ENCODE measurements at places on chromosomes 2 and 18.

- DNase-seq, result no peak
These were observed 179.2 kb downstream of the ACKR3 start for GRCh38 chr2:236748801-236749200.

DNA sequence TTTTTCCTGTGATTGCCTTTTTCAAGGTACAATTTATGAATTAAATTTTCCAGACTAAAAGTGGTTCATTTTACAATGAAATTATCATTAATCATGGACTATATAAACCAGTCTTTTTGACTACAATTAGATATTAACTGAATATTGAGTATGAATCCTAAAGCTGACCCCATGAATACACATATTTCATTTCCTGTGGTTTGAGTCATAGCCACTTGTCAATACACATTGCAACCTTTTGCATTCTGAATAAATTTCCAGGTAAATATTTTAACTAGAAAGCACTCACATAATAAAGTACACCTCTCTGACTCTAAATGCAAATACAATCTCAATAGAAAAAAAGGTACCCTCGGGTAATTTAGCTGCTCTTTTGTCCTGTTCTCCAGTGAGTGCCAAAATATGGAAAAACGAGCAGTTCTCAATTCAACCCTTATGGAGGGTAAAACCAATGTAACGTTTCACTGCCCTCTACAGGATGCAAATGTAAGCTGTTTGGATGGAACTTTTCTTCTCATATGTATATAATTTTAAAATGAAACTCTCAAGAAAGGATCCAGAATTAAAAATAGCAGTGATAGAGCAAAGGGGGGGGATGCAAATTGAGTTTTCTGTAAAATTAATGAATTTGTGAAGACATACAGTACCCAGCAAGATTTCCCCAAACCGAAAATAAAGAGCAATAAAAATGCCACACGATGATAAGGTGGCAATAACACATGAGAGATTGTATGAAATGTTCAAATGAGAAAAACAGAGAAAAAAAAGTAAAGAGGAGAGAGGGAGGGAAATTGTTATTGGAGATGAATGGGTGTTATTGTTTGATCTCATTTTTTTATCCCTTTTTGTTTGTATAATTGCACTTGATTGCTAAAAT lies 1795.7 kb upstream of the PIK3C3 start:
- peak; percentile 21 for DNase-seq

- no peak for DNase-seq
These were observed 37.4 kb downstream of the ARL4C start for GRCh38 chr2:234459401-234460009.

GRCh38 chr18:32771169-32771751 lies 1.6 kb downstream of the KLHL14 start:
- no peak for DNase-seq

DNA sequence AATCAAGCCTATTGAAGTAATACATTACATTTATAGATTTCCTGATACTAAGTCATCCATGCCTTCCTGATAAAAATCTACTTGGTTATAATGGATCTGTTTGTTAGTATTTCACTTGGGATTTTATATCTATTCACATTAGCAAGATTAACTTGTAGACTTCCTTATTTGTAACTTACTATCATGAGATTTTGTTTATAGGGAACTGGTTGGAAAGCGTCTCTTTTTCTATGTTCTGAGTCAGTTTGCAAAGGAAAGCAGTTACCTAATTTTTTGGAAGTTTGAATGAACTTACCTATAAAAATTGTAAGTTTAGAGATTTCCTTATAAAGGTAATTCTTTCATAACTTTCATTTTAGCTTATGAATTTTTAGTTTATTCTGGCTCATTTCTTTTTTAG lies 141.4 kb downstream of the SMAD7 start:
- DNase-seq, result no peak

DNA sequence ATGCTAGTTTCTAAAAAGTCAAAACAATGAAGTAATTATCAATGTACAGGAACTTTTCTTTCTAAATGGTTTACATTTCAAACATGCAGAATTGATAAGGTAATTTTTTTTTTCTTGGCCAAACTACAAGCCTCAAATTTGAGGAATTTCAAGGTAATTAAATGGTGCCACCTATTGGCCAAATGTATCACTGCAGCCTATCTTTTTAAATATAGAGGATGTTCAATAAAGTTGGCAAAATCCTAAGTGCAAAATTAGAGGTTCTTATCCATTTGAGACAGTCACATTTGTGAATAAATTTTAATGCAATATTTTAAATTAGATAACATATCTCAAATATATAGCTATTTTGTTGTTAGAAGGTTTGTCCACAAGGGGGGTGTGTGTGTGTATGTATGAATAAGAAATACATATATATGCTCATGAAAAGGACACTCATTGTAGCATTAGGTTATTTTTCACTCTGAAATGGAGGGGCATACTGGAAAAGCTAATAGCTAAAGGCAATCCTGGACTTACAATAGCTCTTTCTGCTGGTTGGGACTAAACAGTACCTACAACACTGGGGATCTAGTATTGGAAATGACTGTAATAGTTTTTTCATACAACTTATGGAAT lies 26.2 kb downstream of the MMADHC start:
- DNase-seq, result peak; percentile 27

DNA sequence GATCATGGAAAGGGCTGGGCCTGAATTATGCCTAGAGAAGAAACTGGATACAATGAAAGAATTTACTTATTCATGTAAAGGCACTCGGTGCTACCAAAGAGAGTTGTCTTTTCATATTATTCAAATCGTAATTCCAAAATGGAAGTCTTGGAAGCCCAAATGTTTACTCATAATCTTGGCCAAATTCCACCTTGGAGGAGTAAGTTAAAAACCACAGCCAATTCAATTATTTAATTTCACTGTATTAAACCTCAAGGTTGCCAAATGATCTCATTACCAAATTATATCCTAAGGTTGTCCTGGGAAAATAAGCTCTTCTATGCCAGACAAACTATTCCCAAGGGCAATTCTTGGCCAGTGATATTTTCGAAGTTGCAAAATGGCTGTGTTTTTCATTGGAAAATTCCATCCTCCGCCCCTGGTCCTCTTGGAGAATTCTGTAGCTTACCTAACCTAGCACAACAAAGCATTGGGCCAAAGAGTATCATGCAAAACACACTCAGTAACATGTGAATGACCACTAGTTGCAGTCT lies 11.1 kb upstream of the VPS4B start:
- DNase-seq, result peak; percentile 64

- DNase-seq, result no peak
These were observed 788.6 kb downstream of the SOCS6 start for GRCh38 chr18:71077451-71077850.

DNA sequence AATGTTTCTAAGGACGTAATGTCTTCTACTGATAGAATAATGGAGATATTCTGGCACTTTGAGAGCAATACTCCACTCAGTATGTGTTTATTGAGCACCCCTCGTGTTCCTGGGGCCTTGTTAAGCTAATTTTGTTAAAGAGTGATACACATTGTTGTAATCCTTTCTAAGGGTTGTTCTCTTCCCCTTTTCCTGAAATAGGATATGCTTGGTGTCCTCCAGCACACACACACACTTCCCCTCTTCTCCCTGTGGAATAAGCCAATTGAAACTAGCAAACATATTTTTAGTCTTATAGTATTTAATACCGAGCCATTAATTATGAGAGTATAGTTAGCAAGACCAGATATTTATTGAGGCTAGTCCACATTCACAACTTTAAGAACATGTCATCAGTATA lies 114.1 kb downstream of the CRIM1 start:
- no peak for DNase-seq

DNA sequence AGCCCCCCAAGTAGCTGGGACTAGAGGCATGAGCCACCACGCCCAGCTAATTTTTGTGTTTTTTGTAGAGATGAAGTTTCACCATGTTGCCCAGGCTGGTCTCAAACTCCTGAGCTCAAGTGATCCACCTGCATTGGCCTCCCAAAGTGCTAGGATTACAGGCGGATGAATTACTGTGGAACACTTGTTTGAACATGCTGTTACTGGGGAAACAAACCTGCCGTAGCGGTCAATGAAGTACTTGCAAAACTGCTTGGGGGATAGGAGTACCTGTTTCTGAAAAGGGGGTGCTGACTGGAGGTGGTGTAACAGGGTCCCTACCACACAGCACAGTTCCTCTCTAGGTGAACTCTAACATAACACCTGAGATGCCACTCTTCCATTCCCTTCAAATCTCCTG lies 5.9 kb upstream of the IMPACT start:
- no peak for DNase-seq

DNA sequence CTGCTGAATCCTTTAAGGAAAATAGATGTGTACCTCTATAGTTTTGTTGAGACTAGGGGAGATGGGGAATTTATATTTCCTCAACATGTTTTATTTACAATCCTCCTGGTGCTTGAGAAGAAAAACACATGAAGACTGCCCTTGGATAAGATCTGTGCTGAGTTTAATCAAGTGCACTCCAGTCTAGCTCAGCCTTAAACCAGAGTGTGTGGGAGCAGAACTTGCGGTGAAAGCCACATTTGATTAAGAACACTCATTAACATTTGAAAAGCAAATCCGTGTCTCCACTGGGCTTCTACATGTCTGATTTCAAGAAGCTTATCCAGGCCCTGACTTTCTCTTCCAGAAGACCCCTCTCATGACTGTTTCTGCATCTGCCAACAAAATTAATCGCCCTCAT lies 84.8 kb upstream of the ITGA6 start:
- DNase-seq, result no peak

- DNase-seq, result no peak
These were observed 52.3 kb upstream of the SNTG2 start for GRCh38 chr2:898319-898718.

GRCh38 chr18:52452427-52452826 lies 112.4 kb downstream of the DCC start:
- DNase-seq, result peak; percentile 4

- DNase-seq, result peak; percentile 22
These were observed 115.1 kb upstream of the PELI1 start for GRCh38 chr2:64259312-64259711.

DNA sequence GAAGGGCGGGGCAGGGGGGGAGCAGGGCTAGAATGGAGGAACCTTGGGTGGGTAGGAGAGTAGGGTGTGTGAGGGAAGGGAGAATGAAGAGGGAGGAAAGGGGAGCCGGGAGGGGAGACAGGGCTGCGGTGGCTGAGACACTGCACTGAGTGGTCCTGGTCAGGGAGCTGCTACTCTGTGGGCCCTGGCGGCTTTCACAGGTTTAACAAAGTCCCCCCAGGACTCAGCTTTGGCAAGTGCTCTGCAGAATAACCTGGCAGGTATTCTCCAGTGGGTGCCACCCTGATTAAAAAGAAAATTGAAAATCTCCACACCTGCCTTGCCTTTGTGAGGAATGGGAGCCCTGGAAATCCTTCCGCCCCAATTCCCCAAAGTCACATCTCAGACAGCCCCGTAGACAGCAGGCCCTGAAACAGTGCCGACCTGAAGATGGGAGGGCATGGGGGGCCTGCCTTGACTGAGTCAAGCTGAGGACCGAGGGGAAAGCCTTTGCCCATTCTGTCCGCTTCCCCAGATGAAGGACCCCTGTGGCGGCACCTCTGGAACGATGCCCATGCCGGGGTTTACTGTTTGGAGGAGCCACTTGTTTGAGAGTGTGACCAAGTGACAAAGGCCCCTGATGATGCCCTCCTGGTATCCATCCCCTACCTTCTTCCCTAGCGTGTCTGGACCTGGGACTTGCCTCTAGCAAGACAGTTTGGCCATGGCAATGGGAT lies 43.6 kb upstream of the OTOS start:
- no peak for DNase-seq

DNA sequence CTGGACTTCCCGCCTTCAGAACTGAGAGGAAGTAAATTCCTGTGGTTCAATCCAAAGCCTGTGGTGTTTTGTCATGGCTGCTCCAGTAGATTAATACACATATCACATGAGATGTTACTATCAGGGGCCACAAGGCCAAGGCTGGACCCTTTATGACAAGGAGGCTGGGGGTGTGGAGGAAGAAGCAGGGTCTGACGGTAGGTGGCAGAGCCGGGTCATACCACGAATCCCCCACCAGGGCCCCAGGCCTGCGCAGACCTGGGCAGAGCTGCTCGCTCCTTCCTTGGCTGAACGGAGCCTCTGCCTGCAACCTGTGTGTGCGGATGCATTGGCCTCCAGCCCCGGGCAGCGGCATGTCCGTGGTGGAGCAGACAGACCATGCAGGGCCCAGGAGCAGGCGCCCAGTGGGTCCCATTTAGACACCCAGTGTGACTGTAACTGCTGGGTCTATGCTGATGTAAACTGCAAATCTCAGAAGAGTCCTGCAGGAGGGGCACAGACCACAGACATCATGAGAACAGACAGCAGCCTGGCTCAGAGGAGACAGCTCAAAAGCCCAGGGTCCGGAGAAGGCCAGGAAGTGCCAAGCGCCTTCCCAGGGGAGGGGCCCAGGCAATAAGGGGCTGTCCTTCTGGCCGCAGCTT lies 155.2 kb downstream of the PXDN start:
- DNase-seq, result peak; percentile 54

GRCh38 chr2:62032096-62032495 lies 126.6 kb downstream of the COMMD1 start:
- DNase-seq, result no peak

DNA sequence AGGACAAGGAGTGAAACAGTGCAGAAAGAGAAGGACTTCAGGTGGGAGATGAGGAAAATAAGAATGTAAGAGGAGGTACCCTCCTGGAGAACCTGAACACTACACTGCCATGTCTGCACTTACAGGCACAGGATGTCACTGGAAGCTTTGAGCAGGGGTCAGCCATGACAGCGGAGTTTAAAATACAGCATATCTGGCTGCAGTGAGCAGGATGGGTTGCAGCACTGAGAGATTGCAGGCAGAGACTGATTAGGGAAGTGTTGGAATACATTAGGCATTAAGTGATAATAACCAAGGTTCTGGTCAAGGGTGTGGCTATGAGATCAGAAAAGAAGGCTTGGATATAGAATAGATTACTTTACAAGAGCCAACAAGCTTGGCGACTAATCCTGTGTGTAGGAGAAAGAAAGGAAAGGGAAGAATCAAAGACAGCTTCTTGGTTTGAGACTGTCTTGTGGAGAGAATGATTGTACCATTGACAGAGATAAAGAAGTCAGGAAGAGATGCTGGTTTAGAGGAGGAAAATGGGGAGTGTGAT lies 171.1 kb upstream of the RBMS1 start:
- no peak for DNase-seq

DNA sequence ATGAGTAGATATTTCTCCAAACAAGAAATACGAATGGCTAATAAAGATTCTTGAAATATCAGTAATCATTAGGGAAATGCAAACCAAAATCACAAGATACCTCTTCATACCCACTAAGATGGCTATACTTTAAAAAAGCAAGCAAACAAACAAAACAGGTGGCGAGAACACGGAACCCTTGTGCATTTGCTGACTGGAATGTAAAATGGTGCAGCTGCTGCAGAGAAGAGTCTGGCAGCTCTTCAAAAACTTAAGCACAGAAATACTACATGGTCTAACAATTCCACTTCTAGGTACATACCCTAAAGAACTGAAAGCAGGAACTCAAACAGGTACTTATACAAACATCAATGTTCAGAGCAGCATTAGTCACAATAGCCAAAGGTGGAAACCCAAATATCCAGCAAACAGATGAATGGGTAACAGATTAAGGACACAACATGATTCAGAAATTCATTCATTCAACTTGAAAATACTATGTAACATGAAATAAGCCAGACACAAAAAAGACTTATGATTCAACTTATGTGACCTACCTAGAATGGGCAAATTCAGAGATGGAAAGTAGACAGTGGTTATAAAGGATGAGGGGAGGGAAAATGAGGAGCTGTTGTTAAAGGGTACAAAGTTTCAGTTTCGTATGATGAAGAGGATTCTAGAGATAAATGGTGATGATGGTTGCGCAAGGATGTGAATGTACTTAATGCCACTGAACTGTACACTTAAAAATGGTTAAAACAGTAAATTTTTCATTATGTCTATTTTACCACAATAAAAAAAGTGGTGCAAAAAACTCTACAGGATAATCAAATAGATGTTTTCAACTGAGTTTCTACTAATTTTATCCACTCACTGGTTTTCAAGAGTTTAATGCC lies 26.9 kb upstream of the GPR75 start:
- no peak for DNase-seq
